HL-60 (cell line): ENCODE measurements at places on chromosomes 2 and 18.

- no peak for DNase-seq
These were observed 465.1 kb upstream of the HNRNPA3 start for GRCh38 chr2:176747506-176747905.

- no peak for DNase-seq
These were observed 12.0 kb downstream of the RUFY4 start for GRCh38 chr2:218081063-218081462.

GRCh38 chr2:84823229-84823628, 57.7 kb downstream of the TRABD2A start:
- no peak for DNase-seq

DNA sequence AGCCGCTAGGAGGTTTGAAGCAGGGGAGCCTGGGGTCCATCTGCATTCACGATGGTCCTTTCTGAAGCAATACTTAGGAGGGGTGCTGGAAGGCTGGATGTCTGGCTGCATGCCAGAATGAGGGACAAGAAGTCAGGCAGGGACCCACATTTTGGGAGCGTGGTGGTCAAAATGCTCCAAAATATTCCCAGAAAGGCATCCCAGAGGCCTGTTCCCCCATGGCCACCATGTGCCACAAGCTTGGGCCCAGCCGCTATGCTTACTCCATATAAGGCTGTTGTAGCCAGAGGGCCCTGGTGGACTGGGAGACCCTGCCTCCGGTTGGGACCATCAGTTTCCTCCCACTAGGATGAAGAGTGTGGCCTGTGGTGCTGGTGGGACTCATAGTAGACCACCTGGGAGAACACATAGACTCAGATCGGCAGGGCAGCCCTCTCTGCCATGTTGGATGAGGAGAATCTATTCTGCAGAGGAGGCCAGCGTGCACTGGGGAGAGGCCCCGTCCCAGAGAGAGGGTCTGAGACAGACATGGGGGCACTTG, 3.6 kb upstream of the PROM2 start:
- DNase-seq, result no peak

- no peak for DNase-seq
These were observed 145.6 kb downstream of the FAM161A start for GRCh38 chr2:61707984-61708852.

GRCh38 chr18:13811993-13812392, 12.0 kb upstream of the MC5R start:
- no peak for DNase-seq

- DNase-seq, result no peak
These were observed 76.5 kb upstream of the DLX2 start for GRCh38 chr2:172179045-172179701.

GRCh38 chr18:61882296-61883004, 10.4 kb downstream of the RNF152 start:
- no peak for DNase-seq

DNA sequence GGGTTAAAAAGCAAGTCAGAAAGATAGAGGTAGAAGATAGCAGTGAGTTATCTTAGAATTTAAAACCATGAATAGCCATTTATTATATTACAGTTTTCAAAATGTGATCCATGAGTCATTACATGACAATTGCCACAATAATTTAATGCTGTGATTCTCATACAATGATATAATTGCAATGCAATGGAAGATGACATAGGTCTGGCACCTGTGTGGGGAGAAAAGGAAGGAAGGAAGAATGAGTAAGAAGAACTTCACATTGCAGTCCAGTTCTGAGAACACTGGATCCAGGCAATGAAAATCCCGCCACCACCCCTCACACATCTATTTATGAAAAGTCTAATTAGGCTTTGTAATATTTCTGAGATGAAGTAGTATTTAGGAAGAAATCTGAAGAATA, 738.1 kb upstream of the LINC00305 start:
- no peak for DNase-seq

DNA sequence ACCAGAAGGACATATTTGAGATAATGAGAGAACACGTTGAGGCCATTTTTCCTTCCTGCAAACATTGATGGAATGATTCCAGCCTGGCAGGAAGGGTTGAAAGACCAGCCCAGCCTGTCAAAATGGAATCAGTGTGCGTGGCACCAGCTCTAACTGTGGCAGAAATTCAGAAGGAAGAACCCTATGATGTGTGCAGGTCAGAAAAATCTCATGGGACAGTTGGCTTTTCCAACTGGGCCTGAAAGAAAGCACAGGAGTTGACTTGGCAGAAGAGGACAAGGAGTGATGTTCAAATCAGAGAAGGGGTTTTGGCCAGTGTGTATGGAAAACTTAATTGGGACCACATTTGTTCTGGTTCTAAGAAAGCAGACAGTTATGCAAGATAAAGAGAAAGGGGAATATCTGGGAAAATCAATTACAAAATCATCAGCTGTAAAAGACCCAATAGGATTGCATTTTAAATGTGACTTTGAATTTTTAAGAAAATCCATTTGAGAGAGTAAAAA, 192.8 kb upstream of the PID1 start:
- DNase-seq, result no peak

- DNase-seq, result no peak
These were observed 79.8 kb upstream of the LRPPRC start for GRCh38 chr2:44075541-44075940.

GRCh38 chr2:165420231-165420630, 49.3 kb upstream of the CSRNP3 start:
- DNase-seq, result no peak

DNA sequence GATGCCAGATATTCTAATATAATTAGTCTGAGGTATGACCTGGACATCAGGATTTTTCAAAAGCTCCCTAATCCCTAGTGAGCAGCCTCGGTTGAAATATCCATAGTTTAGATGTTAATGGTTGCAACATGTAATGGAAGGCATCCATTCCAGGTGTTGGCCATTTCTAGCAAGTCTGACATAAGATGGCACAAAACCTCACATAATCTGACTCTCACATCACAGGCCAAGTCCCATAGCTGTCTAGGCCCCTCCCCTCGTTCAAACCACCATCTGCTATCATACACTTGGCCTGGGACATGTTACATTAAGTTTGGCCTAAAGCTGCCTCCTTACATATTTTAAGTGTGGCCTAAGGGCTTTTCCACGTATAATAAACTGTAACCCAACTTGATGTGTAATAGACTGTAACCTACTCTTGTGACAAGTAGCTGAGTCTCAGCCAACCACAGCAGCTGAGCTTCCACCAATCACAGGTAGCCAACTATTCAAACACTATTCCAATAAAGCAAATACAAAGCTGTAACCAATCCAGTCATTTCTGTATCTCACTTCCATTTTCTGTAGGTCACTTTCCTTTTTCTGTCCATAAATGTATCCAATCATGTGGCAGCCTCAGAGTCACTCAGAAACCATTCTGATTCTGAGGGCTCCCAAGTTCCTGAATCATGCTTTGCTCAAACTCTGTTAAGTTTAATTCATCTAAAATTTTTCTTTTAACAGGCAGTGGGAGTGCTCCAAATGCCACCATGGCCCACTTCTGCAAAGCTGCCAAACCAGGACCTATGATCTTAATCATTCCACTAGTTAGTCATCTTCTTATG, 59.4 kb downstream of the ADD2 start:
- DNase-seq, result no peak

GRCh38 chr2:109305490-109306167, 176.6 kb downstream of the SH3RF3 start:
- DNase-seq, result no peak

- DNase-seq, result no peak
These were observed 923 bp downstream of the AMER3 start for GRCh38 chr2:130756053-130756873.

GRCh38 chr2:35409762-35410161, 945.8 kb upstream of the CRIM1 start:
- no peak for DNase-seq
